ENCODE measurements at places on chromosomes 1 and 21. TPM values are rescaled to one million over a fixed set of nuclear protein-coding genes. Genes with fewer than 3 reads are reported as not detected.

Gene LCE1F
- total RNA-seq: not detected

Gene ITPKB
- 32.4 TPM for total RNA-seq

Gene PTPN22
- 14.1 TPM for total RNA-seq

Gene ANGPTL7
- total RNA-seq: 1.3 TPM

GRCh38 chr1:46637444-46638083 is 21.0 kb upstream of the MOB3C start:
- H3K4me3 ChIP-seq: no peak overlapping the region
- H3K4me1 ChIP-seq: no peaks in the 10 kb centered on the region
- H3K27me3 ChIP-seq: no peaks in the 10 kb centered on the region
- no peak for DNase-seq
- no peaks in the 10 kb centered on the region for H3K36me3 ChIP-seq

DNA sequence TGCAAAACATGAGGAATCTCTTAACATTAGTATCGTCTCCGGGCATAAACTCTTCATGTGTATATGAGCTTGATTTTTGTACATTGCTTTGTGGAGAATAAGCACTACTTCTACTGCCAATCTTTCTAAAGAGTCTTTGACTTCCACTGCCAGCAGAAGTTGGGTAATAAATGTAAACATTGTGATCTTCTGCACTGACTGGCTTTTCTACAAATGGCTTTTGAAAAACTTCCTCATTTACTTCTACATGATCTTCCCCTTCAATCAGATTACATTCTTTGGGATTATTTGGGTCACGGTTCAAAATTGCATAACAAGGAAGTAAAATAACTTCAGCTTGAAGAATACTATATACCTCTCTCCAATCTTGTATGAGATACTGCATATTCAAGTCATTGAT is 30.4 kb upstream of the SLC44A5 start:
- no peaks in the 10 kb centered on the region for H3K36me3 ChIP-seq
- H3K4me3 ChIP-seq: no peak overlapping the region
- no peaks in the 10 kb centered on the region for H3K4me1 ChIP-seq
- no peak for DNase-seq
- H3K27me3 ChIP-seq: no peaks in the 10 kb centered on the region

GRCh38 chr1:12177999-12178441 is 11.2 kb downstream of the TNFRSF1B start:
- H3K27me3 ChIP-seq: no peaks in the 10 kb centered on the region

DNA sequence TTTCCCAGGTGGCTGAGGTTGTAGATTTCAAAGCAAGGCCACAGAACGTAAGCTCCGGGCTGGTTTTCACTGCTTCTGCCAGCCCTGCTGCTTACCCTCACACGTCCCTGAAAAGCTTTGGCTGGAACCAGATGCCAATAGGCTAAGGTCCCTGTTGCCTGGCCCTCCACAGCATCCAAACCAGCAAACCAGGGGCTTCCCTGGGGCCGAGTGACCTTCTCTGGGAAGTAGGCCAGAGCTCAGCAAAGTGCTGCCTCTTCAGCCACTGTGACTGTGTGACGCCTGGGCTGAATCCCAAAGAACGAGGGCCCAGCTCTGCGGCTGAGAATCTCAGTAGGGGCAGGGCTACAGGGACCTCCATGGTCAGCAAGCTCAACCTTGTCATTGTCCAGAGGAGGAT is 28.9 kb upstream of the RBM15 start:
- H3K27me3 ChIP-seq: no peaks in the 10 kb centered on the region
- H3K27ac ChIP-seq: no peak overlapping the region
- DNase-seq: no peak
- peaks cover 9% of the 10 kb centered on the region for H3K4me1 ChIP-seq
- H3K36me3 ChIP-seq: no peaks in the 10 kb centered on the region

DNA sequence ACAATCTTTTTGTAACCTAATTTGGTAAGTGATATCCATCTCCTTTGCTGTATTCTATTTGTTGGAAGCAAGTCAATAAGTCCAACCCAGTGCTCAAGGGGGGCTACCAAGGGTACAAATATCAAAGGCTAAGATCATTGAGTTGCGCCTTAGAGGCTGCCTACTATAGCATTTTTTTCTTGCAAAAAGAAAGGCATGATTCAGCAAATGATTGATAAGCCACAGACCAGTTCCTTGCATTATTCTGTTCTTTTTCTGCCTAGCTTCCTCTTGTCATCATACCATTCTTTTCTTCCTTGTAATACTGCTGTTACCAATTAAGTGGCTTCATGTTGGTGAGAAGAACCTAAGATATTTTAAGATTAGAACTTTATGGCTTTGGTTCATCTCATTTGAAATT is 29.8 kb upstream of the BARHL2 start:
- DNase-seq: no peak
- no peaks in the 10 kb centered on the region for H3K27me3 ChIP-seq
- H3K27ac ChIP-seq: no peak overlapping the region
- no peaks in the 10 kb centered on the region for H3K36me3 ChIP-seq
- H3K4me3 ChIP-seq: no peak overlapping the region
- H3K4me1 ChIP-seq: no peaks in the 10 kb centered on the region

DNA sequence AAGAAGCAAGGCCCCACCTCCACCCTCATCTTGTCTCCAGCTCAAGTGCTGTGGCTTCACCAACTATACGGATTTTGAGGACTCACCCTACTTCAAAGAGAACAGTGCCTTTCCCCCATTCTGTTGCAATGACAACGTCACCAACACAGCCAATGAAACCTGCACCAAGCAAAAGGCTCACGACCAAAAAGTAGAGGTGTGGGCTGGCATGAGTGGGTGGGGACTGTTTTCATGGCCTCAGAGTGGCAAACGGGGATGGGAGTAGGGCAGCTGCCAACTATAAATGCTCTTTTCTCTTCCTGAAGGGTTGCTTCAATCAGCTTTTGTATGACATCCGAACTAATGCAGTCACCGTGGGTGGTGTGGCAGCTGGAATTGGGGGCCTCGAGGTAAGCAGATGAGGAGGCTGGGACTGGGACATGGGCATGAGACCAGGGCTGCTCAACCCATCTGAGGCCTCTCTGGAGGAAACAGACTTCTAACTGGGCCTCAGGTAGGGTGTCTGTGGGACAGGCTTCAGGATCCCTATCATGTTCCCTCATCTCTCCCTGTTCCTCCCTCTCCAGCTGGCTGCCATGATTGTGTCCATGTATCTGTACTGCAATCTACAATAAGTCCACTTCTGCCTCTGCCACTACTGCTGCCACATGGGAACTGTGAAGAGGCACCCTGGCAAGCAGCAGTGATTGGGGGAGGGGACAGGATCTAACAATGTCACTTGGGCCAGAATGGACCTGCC is 8.8 kb upstream of the P3R3URF start:
- H3K27ac ChIP-seq: peak overlapping the region; percentile 75
- H3K4me3 ChIP-seq: no peak overlapping the region
- peaks cover 7% of the 10 kb centered on the region for H3K36me3 ChIP-seq
- H3K4me1 ChIP-seq: peaks cover 20% of the 10 kb centered on the region
